ENCODE measurements at places on chromosomes 5 and 9.

DNA sequence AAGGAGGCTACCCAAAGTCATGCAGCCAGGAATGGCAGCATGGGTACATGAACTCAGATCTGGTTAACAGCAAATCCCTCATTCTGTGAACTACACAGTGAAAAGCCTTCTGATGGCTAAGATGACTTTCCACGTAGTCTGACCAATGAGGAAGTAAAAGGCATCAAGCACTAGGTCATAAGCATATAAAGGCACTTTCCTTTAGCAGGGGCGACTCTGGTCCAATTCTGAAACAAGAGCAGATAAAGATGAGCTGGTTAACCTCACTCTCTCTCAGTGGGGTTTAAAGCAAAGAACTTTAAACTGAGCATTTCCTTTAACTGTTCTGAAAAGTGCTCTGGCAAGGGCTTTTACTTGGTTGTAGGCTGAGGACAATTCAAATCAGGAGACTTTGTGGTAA lies 21.1 kb downstream of the PSMB7 start:
- no peak for DNase-seq

DNA sequence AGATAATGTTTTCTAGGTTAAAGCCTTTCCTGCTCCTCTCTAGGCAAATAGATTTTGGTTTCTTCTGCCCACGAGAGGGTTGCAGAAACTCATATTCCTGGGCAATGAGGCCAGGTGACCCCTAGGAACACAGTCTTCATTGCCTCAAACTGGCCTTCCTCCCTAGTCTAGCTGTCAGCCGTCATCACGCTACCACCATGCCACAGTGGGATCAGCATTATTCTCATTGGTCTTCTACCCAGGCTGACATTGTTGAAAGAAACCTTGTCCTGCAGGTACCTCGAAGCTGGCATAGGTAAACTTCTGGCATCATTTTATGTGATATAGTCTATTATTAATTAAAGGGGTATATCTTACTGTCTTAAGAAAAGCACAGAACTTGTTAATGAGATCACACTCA lies 51.1 kb downstream of the ELL2 start:
- DNase-seq, result no peak

DNA sequence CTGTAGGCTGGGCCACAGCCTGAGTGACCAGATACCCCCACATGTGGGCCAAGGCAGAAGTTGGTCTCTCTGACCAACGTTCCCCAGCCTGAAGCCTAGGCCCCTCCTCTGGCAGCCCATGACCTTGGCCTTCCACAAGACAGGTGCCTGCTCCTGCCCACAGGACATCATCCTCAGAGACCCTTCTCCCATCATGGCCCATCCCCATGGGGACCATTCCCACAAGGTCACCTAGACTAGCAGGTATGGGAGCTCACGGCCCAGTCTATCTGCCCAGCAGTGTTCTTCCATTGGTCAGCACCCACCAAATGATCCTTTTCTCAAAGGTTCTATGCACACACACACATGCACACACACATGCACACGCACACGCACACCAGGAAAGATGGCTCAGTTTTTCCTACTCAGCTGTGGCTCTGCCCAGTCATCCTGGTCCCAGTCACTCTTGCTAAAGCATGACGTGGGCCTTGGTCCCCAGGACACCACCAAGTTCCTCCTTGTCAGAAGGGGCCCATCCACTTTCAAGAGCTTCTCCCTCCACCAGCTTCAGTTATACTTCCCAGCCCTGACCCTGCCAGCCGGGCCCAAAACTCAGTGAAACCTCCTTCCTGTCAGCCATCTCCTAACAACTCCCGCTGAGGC lies 65.4 kb downstream of the PAX5 start:
- no peak for DNase-seq

DNA sequence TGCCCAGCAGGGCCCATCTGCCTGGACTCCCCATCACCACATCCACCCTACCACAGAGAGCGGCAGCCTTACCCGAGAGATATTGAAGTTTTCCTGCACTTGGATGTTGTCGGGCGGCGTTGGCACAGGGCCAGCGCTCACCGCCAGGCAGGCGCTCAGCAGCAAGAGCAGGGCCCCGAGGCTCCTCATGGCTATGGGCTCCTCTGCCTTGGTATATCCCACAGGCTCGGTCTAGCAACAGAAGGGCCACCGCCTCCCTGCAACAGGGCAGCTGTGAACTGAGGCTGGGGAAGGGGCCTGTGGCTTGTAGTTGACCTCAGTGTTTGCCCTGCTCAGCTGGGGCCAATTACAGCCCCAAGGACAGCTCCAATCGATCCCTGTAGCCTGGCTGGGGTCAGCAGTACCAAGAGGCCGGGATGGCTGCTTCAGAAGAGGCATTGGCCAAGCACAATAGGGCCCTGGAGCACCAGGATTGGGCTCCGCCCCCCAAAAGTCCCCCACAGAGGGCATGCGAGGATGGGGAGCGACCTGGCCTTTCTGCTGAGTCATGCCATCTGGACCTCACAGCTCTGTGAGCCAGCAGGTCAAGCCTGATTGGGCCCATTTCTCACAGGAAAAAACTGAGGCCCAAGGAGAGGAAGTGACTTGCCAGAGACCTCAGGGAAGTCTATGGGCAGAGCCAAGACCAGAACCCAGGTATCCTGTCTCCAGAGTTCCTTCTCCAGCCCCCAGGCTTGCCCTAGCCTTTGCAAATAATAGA lies at the start of gene AMBP:
AMBP (minus strand) TSS at position 280 of the 760 bp plus-strand sequence; CDS start at position 189, 91 bp downstream.
- DNase-seq, result no peak

DNA sequence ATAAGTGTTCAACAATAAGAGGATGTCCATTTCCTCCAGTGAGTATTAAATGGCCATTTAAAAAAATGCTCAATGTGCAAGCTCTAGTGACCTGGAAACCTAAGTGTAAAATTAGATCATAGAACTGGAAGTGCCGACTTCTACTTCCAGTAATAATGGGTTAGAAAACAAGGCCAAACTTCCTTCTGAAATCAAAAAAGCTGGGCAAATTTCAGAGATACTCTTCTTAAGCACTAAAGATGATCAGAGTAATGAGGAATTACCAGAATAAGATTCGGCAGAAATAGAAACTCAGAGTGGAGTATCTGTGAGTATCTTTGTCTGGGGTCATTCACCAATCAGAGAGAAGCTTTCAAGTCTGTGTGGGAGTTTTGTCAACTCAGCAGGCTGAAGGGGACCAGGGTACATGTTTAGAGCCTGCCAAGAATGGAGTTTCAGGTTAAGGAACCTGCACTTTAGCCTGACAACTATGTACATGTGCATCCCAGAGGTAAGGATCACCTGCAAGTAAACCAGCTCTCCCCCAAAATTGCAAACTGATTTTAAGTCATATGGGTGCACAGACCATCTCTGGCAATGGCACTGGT lies 17.1 kb downstream of the FCN2 start:
- no peak for DNase-seq

DNA sequence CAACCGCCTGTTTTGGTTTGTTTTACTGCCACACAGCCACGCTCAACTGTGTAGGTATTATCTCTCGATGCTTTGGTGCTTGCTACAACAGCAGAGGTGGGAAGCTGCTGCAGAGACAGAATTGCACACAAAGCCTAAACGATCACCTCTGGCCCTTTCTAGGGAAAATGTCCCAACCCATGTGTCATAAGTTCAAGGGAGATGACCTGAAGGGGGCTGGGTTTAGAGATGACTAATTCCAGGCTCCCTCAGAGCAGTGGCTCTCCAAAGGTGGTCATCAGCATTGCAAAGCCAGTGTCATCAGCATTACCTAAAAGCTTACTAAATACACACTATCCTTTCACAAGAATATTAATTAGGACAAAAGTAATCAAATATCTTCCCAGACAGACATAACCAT lies 10.9 kb downstream of the ZNF622 start:
- no peak for DNase-seq

DNA sequence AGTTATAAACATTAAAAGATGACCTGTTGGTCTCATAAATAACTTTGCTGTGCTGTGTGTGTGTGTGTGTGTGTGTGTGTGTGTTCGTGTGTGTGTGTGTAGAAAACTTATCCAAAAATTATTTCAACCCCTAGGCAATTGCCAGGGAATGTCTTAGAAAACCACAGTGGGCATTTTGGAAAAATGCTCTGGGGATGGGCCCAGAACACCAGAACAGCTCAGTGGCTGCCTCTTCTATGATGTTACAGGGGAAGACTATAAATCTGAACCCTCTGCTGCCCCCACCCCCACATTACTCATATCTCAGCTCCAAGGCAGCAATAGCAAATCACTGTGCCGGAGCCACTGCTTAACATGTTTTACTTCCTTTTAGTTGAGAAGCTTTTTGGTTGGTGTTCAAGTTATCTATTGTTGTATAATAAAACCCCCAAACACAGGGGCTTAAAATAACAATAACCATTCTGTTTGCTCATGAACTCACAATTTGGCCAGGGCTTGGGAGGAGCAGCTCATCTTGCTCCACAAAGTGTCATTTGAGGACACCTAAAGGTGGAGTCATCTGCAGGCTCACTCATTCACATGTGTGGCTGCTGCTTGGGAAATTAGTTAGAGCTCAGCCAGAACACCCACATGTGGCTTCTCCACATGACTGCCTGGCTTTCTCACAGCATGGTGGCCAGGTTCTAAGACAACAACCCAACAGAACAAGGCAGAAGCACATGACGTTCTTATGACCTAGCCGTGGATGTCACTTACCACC lies 40.4 kb downstream of the ACTBL2 start:
- no peak for DNase-seq

Data from stimulated activated CD8-positive, alpha-beta memory T cell treated with anti-CD3 and anti-CD28 coated beads, Interleukin-2, amount 100 ng/mL, for 1 hour (primary cell).